Left ventricle myocardium inferior (tissue), 1 donor: ENCODE measurements at places on chromosomes 5 and 9.

GRCh38 chr5:113771483-113771882 lies 258.0 kb downstream of the YTHDC2 start:
- DNase-seq: no peak

- DNase-seq: no peak
Measured at GRCh38 chr9:27041746-27042145, 36.3 kb upstream of the LRRC19 start.

DNA sequence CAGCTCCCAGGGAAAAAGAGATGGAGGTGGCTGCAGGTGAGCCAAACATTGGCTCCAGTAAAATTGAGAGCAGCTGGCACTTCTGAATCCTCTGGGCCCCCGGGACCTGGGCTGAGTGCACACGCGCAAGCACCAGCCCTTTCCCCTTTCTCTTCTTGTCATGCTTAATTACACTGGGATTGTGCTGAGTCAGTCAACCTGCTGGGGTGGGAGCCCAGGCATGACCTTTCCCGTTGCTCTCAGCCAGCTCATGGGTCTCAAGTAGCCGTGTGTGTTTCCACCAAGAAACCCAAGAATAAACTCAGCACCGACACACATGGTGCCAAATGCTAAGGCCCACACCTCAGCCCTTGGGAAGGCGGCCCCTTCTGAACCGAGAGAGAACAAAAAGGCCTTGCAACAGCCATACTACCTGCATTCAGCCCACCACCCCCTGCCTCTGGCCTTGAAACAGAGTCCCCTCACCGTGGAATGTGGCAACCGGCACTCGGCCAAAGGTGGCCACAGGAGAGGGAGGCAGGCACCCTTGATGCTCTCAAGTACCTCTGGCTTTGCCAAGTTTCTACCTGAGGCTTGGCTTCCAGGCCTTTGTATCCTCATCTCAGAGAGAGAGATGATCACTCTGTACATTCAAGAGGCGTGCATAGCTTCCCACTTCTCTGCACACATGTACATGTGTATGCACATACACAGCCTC lies 28.1 kb downstream of the SLIT3 start:
- no peak for DNase-seq

- no peak for DNase-seq
Measured at GRCh38 chr5:144377207-144377606, 206.5 kb downstream of the KCTD16 start.

DNA sequence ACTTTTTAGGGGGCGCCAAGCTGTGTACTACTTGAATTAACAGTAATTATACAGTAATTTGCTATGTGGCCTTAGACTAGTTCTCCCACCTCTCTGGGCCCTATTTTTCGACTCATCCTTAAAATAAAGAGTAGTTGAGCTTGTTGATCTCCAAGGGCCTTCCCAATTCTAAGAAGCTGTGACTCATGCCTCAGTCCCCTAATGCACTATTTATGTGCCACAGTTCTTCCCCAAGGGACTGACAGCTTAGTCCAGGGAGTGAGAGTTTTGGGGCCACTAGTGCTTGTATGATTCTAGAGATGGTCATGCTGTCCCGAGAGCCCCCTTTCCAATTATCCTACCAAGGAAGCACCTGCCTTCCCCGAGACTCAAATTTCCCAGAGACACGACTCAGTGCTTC lies 149.7 kb downstream of the PAPPA start:
- no peak for DNase-seq
